ENCODE measurements at places on chromosomes 5 and 9. TPM values are rescaled to one million over a fixed set of nuclear protein-coding genes. Genes with fewer than 3 reads are reported as not detected.

The SGCD gene
- total RNA-seq = 101 TPM

The HTR1A gene
- not detected for total RNA-seq

The PAPPA gene
- total RNA-seq = 3.1 TPM

The SEMA6A gene
- 9.5 TPM for total RNA-seq
